ENCODE measurements at places on chromosomes 7 and 10. TPM values are rescaled to one million over a fixed set of nuclear protein-coding genes. Genes with fewer than 3 reads are reported as not detected.
A peak's percentile ranks its signal among the peaks of the same experiment; 100 is the strongest.

- no peak for DNase-seq
- H3K27ac ChIP-seq, result no peak overlapping the region
- no peaks in the 10 kb centered on the region for H3K4me1 ChIP-seq
Measured at GRCh38 chr7:31716355-31716754, 29.3 kb downstream of the PPP1R17 start.

GRCh38 chr10:16491933-16492332, 29.7 kb downstream of the C1QL3 start:
- no peaks in the 10 kb centered on the region for H3K4me1 ChIP-seq
- no peak overlapping the region for H3K4me3 ChIP-seq
- H3K27ac ChIP-seq, result no peak overlapping the region
- no peaks in the 10 kb centered on the region for H3K36me3 ChIP-seq

- no peak overlapping the region for H3K4me3 ChIP-seq
- H3K27ac ChIP-seq, result no peak overlapping the region
- H3K4me1 ChIP-seq, result no peaks in the 10 kb centered on the region
- no peaks in the 10 kb centered on the region for H3K36me3 ChIP-seq
Measured at GRCh38 chr7:83791737-83792136, 142.8 kb upstream of the SEMA3E start.

DNA sequence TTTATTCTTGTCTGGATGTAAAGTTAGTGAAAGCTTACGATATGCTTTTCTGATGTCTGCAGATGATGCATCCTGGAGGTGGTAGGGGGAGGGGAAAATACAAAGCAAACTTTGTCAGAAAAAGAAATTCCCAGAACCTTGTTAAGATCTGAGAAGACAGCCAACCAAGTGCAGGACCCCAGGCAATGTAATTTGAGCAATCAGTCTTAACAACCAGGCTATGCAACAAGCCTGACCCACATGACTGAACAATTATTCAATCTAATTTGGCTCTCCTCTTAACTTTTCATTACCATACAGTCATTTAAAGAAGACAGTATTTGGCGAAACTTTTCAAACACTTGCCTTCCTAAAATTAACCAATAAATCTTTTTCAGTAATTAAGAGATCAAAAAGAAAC, 74.5 kb downstream of the DNAJC1 start:
- no peak for DNase-seq
- H3K27ac ChIP-seq, result no peak overlapping the region
- H3K4me3 ChIP-seq, result no peak overlapping the region
- no peaks in the 10 kb centered on the region for H3K4me1 ChIP-seq

DNA sequence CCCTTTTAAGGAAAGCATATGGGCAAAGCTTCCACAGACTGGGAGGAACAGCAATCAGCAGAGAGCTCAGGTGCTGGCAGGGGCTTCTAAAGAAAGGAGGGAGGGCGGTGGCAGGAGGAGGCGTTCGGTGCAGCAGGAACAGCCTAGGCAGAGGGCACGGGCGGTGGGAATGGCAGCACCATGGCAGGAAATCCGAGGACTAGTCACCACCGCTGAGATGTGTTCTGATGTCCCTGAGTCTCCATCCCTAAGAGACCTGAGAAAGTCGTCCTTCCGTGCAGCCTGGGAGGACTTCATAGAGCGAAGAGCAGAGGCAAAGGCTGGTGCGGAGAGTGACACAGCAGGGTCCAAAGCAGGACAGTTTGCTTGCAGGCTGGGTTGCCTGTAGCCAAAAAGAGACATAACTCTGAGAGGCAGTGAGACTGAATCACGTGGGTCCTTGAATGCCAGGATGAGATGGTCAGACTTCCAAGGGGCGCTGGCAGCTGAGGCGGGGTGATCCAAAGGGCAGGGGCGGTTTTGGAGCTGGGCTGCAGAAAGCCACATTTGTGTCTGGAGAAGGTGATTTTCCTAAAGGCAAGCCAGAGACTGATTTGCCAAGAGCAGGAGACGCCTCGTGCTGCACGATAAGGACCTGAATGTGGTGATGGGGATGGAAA, 35.8 kb upstream of the GRID1 start:
- H3K4me3 ChIP-seq, result no peak overlapping the region
- no peak for DNase-seq
- peaks cover 21% of the 10 kb centered on the region for H3K4me1 ChIP-seq
- H3K27me3 ChIP-seq, result no peaks in the 10 kb centered on the region
- no peaks in the 10 kb centered on the region for H3K36me3 ChIP-seq

Gene BTBD16
- 1.3 TPM for total RNA-seq

- DNase-seq, result no peak
- no peaks in the 10 kb centered on the region for H3K27me3 ChIP-seq
- no peak overlapping the region for H3K27ac ChIP-seq
- no peaks in the 10 kb centered on the region for H3K4me1 ChIP-seq
- no peak overlapping the region for H3K4me3 ChIP-seq
- no peaks in the 10 kb centered on the region for H3K36me3 ChIP-seq
Measured at GRCh38 chr7:49669285-49669684, 104.2 kb upstream of the VWC2 start.

Gene INA
- not detected for total RNA-seq

- no peak for DNase-seq
- H3K4me3 ChIP-seq, result no peak overlapping the region
- no peaks in the 10 kb centered on the region for H3K27me3 ChIP-seq
- H3K27ac ChIP-seq, result no peak overlapping the region
- no peaks in the 10 kb centered on the region for H3K4me1 ChIP-seq
Measured at GRCh38 chr7:117715784-117716445, 157.3 kb downstream of the CTTNBP2 start.

DNA sequence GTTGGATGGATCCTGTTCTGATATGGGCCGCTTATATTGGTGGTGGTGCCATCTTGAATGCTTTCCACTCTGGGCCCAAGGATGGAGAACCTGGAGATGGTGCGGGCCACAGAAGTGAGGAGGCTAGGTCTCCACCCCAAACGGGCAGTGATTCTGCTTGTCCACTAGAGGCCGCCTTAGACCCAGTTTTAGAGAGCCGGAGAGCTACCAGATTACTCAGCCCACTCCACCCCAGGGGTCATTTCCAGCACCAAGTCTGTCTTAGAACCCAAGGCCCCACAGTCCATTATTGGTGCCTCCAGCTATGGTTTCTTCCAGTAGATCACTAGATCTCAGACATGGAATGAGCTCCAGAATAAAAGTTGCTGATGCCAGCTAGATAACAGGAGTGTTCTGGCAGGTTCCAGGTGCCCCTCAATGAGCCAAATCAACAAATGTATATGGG, 11.8 kb upstream of the CAMK2G start:
- DNase-seq, result peak; percentile 65
- H3K36me3 ChIP-seq, result no peaks in the 10 kb centered on the region
- H3K27ac ChIP-seq, result no peak overlapping the region
- H3K4me1 ChIP-seq, result no peaks in the 10 kb centered on the region
- H3K27me3 ChIP-seq, result no peaks in the 10 kb centered on the region
- no peak overlapping the region for H3K4me3 ChIP-seq

GRCh38 chr7:65390588-65390987, 16.9 kb downstream of the ZNF92 start:
- no peak overlapping the region for H3K27ac ChIP-seq
- H3K4me1 ChIP-seq, result no peaks in the 10 kb centered on the region
- DNase-seq, result no peak
- no peaks in the 10 kb centered on the region for H3K36me3 ChIP-seq
- no peak overlapping the region for H3K4me3 ChIP-seq
- H3K27me3 ChIP-seq, result no peaks in the 10 kb centered on the region

Gene GIMAP6
- total RNA-seq, result 10.2 TPM

DNA sequence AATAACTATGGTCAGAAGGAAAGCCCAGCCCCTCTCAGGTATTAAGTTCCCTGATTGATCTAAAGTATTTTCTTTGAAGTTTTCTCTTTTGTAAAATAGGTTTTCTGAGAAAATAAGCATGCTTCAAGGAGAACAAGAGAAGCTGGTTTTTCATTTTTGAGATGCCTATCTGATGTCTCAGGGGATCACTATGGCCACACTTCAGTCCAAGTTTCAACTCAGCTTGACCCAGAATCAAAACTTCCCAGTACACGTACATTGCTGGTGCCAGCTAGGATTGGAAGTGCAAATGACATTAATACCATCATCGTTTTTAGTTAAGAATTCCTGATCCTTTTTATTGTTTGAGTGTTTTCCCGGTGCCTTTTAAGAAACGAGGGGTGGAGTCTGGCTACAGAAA, 7.2 kb downstream of the ITIH5 start:
- H3K27ac ChIP-seq, result no peak overlapping the region
- no peaks in the 10 kb centered on the region for H3K27me3 ChIP-seq
- H3K4me3 ChIP-seq, result no peak overlapping the region
- no peaks in the 10 kb centered on the region for H3K4me1 ChIP-seq

Gene TRIM74
- total RNA-seq, result 0.77 TPM

- peak within 1 kb of the TSS; percentile 78 for H3K4me3 ChIP-seq
- H3K36me3 ChIP-seq, result no peaks in the 10 kb centered on the region
- H3K27me3 ChIP-seq, result no peaks in the 10 kb centered on the region
- DNase-seq, result peak; percentile 69
- peaks cover 8% of the 10 kb centered on the region for H3K4me1 ChIP-seq
Measured at GRCh38 chr7:28180364-28181147, at the start of gene JAZF1. Gene JAZF1, minus strand, starts transcription at chr7:28180795.

GRCh38 chr10:114491933-114492332, 87.6 kb upstream of the AFAP1L2 start:
- DNase-seq, result no peak
- H3K36me3 ChIP-seq, result peaks cover under 1% of the 10 kb centered on the region
- no peak overlapping the region for H3K4me3 ChIP-seq
- H3K4me1 ChIP-seq, result no peaks in the 10 kb centered on the region
- H3K27me3 ChIP-seq, result no peaks in the 10 kb centered on the region

GRCh38 chr7:35533902-35534301, 161.0 kb downstream of the HERPUD2 start:
- no peaks in the 10 kb centered on the region for H3K27me3 ChIP-seq
- no peak overlapping the region for H3K27ac ChIP-seq
- H3K4me1 ChIP-seq, result peaks cover 16% of the 10 kb centered on the region
- no peak overlapping the region for H3K4me3 ChIP-seq
- DNase-seq, result no peak
- H3K36me3 ChIP-seq, result no peaks in the 10 kb centered on the region

GRCh38 chr7:47088329-47089067, 493.4 kb downstream of the TNS3 start:
- no peaks in the 10 kb centered on the region for H3K36me3 ChIP-seq
- no peak overlapping the region for H3K27ac ChIP-seq

GRCh38 chr7:23894892-23895569, 185.0 kb downstream of the STK31 start:
- no peak overlapping the region for H3K4me3 ChIP-seq
- no peaks in the 10 kb centered on the region for H3K27me3 ChIP-seq
- H3K4me1 ChIP-seq, result no peaks in the 10 kb centered on the region
- H3K27ac ChIP-seq, result no peak overlapping the region
- no peak for DNase-seq

GRCh38 chr7:80843018-80843677, 75.7 kb downstream of the SEMA3C start:
- DNase-seq, result no peak
- H3K36me3 ChIP-seq, result no peaks in the 10 kb centered on the region
- H3K27ac ChIP-seq, result no peak overlapping the region

DNA sequence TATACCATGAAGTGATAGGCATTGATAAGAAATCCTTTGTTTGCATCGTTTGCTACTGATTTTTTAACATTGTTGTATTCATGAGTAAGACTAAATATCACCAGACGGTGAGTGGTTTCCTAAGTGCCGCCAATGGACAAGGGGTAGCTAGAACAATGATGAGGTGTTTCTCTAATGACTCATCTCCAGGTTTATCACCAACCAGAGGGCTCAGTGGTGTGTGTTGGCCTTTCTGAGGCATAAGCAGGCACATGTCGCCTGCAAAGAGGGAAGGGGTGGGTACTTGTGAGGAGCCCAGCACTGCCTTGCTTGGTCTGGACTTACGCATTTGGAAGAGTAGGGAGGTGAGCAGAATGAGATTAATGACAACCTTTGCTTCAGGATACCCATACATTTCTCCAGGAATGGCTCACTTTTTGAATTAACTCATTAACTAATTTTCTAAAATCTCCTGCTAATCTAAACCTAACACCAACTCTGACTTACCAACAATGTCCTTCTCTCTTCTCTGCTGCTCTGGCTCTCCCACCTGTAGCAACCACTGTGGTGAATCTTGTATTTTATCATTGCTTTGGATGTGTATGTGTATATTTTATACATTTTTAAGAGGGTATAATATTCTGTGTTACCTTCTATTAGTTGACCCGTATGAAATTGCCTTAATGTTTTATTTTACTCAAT, 722.6 kb downstream of the GRID1 start:
- H3K27ac ChIP-seq, result no peak overlapping the region
- H3K27me3 ChIP-seq, result no peaks in the 10 kb centered on the region
- H3K36me3 ChIP-seq, result no peaks in the 10 kb centered on the region

GRCh38 chr10:16292366-16292765, 144.4 kb upstream of the PTER start:
- H3K36me3 ChIP-seq, result no peaks in the 10 kb centered on the region
- no peak overlapping the region for H3K4me3 ChIP-seq
- no peaks in the 10 kb centered on the region for H3K4me1 ChIP-seq
- no peak for DNase-seq

DNA sequence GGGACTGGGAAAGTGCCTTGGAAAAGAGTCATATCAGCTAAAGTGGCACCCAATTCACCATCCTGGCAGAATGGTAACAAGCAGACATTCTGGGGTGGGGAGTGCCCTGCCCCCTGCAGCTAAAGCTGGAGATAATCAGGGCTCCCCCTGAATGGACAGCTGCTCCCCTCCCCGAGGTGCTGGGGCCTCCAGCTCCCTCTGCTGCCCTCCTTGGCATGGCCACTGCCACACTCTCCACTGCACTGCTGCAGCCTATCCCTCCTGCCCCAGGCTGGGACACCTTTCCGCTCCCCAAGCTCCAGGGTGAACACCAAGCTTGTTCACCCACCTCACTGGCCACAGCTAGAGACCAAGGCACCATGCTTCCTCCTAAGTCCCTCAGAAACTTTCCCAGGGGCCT, 9.8 kb upstream of the PARD3 start:
- no peaks in the 10 kb centered on the region for H3K36me3 ChIP-seq
- no peaks in the 10 kb centered on the region for H3K27me3 ChIP-seq
- no peak overlapping the region for H3K27ac ChIP-seq
- no peaks in the 10 kb centered on the region for H3K4me1 ChIP-seq
- DNase-seq, result no peak

- no peak overlapping the region for H3K4me3 ChIP-seq
- H3K27me3 ChIP-seq, result no peaks in the 10 kb centered on the region
- DNase-seq, result no peak
- H3K4me1 ChIP-seq, result no peaks in the 10 kb centered on the region
- H3K36me3 ChIP-seq, result no peaks in the 10 kb centered on the region
- H3K27ac ChIP-seq, result no peak overlapping the region
Measured at GRCh38 chr7:107414198-107414597, 55.7 kb upstream of the GPR22 start.

GRCh38 chr7:146557971-146558469, 441.4 kb downstream of the CNTNAP2 start:
- H3K4me1 ChIP-seq, result no peaks in the 10 kb centered on the region
- DNase-seq, result no peak
- H3K36me3 ChIP-seq, result no peaks in the 10 kb centered on the region
- no peak overlapping the region for H3K27ac ChIP-seq

Gene ITPRID1
- not detected for total RNA-seq

DNA sequence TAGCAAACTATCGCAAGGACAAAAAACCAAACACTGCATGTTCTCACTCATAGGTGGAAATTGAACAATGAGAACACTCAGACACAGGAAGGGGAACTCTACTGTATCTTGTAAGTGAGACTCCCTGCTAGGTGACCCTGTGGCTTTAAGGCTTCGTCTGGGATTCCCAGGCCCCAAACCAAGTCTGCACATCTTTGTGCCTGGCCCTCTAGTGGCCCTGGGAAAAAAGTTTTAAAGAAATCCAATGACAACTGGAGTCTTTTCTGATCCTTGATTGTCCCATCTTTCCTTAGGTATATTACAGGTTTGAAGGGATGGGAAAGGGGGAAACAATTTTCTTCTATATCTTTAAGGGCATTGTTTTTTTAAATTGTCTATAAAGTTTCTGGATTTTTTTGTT, 10.6 kb upstream of the LIPM start:
- no peaks in the 10 kb centered on the region for H3K27me3 ChIP-seq
- H3K4me1 ChIP-seq, result no peaks in the 10 kb centered on the region
- no peaks in the 10 kb centered on the region for H3K36me3 ChIP-seq
- DNase-seq, result no peak
- peak overlapping the region; percentile 38 for H3K27ac ChIP-seq

Data from right lobe of liver (tissue), 6 donors.